Neuronal stem cell (in vitro differentiated cells): ENCODE measurements at places on chromosomes 12 and 14.

DNA sequence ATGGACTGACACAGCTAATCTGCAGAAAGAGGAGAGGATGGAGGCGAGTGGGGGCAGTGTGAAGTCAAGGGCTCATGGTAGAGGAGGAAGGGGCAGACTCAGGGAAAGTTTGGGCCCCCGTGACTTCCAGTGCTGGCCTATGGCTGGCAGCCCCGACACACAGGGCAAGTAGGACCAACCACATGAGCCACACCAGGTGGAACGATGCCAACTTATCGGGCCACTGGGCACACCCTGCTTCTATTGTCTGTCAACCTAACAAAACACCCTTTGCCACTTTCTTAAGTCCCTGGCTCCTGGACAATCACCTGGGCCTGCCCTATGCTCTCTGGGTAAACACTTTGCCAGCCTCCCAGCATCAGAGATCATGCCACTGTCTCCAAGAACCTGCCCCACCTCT lies 65.2 kb upstream of the PSMC1 start:
- no peak overlapping the region for H3K4me3 ChIP-seq
- H3K27ac ChIP-seq: no peak overlapping the region
- DNase-seq: no peak
- H3K27me3 ChIP-seq: peaks cover 2% of the 10 kb centered on the region

GRCh38 chr12:115257791-115258190 lies 573.8 kb upstream of the TBX3 start:
- no peak overlapping the region for H3K27ac ChIP-seq
- H3K27me3 ChIP-seq: no peaks in the 10 kb centered on the region
- no peak for DNase-seq
- no peaks in the 10 kb centered on the region for H3K36me3 ChIP-seq
- H3K4me3 ChIP-seq: no peak overlapping the region

DNA sequence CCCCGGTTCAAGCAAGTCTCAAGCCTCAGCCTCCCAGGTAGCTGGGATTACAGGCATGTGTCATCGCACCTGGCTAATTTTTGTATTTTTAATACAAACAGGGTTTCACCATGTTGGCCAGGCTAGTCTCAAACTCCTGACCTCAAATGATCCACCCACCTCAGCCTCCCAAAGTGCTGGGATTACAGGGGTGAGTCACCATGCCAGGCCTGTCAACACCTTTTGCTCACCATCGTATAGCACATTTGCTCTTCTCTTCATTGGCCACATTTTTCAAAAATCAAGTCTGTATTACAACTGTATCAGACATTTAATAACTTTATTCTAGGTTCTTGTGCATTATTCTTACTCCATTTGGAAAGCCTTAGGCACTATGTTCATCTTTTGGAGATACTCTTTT lies 50.3 kb downstream of the BCAT1 start:
- H3K27ac ChIP-seq: no peak overlapping the region
- peaks cover 4% of the 10 kb centered on the region for H3K36me3 ChIP-seq
- no peaks in the 10 kb centered on the region for H3K27me3 ChIP-seq
- no peak for DNase-seq

- no peak for DNase-seq
- H3K4me1 ChIP-seq: no peaks in the 10 kb centered on the region
- H3K27ac ChIP-seq: no peak overlapping the region
- H3K27me3 ChIP-seq: no peaks in the 10 kb centered on the region
- H3K4me3 ChIP-seq: no peak overlapping the region
- no peaks in the 10 kb centered on the region for H3K36me3 ChIP-seq
Measured at GRCh38 chr14:42299692-42300091, 693.0 kb downstream of the LRFN5 start.

GRCh38 chr12:16530268-16530850 lies 75.6 kb downstream of the LMO3 start:
- H3K27ac ChIP-seq: no peak overlapping the region
- peaks cover 3% of the 10 kb centered on the region for H3K4me1 ChIP-seq
- no peak for DNase-seq

DNA sequence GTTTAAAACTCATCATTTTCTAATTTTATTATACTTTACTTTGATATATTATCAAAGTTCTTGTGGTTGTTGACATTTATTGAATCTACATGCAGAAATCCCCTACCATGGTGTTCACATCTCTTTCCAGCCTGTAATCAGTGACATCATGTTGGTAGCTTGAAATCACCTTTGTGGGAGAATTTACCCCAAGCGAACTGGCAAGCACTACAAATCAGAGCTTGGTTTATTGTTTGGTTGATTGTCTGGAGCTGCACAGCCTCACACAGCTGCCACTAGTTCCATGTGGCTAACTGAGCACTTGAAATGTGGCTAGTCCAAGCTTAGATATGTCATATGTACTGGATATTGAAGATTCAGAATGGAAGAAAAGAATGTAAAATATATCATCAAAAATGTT lies 15.4 kb upstream of the KRT5 start:
- no peak overlapping the region for H3K27ac ChIP-seq
- no peaks in the 10 kb centered on the region for H3K36me3 ChIP-seq
- no peak overlapping the region for H3K4me3 ChIP-seq
- no peaks in the 10 kb centered on the region for H3K27me3 ChIP-seq
- H3K4me1 ChIP-seq: no peaks in the 10 kb centered on the region

GRCh38 chr12:1619587-1619986 lies 9.4 kb upstream of the WNT5B start:
- peaks cover 6% of the 10 kb centered on the region for H3K36me3 ChIP-seq
- H3K4me1 ChIP-seq: peaks cover 5% of the 10 kb centered on the region
- no peaks in the 10 kb centered on the region for H3K27me3 ChIP-seq
- no peak overlapping the region for H3K27ac ChIP-seq

GRCh38 chr14:80364274-80364673 lies 153.0 kb upstream of the DIO2 start:
- no peak overlapping the region for H3K27ac ChIP-seq
- H3K4me3 ChIP-seq: no peak overlapping the region
- H3K27me3 ChIP-seq: no peaks in the 10 kb centered on the region
- H3K4me1 ChIP-seq: no peaks in the 10 kb centered on the region

GRCh38 chr14:32085845-32086383 lies 8.8 kb downstream of the ARHGAP5 start:
- peaks cover 6% of the 10 kb centered on the region for H3K4me1 ChIP-seq
- DNase-seq: no peak
- no peak overlapping the region for H3K4me3 ChIP-seq
- H3K27ac ChIP-seq: peak overlapping the region; percentile 16

DNA sequence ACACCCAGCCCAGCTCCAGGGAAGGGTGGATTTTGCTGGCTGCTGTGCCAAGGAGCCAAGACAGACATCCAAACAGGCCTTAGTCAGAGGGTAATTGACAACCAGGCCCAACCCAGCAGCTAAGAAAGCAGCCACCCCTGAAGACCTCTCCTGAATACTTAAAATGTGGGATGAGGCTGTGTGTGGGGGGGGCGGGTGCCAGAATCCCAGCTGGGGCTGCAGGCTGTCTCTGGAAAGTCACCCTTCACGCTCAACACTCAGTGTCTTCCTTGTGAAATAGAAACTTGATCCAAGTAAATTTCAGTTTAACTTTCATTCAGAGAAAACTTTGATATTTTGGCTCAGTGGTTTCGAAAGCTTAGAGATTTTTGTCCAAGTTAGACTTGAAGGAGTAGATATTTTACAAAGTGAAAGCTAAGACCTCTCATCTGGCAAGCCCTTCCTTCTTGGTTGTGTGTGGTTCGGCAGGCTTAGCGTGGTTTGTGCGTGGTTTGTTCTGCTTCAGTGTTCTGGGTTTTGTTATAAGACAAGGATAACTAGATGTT lies 5.1 kb downstream of the PAPLN start:
- no peak overlapping the region for H3K4me3 ChIP-seq
- H3K4me1 ChIP-seq: peaks cover 10% of the 10 kb centered on the region
- H3K27me3 ChIP-seq: peaks cover 50% of the 10 kb centered on the region
- H3K27ac ChIP-seq: no peak overlapping the region

DNA sequence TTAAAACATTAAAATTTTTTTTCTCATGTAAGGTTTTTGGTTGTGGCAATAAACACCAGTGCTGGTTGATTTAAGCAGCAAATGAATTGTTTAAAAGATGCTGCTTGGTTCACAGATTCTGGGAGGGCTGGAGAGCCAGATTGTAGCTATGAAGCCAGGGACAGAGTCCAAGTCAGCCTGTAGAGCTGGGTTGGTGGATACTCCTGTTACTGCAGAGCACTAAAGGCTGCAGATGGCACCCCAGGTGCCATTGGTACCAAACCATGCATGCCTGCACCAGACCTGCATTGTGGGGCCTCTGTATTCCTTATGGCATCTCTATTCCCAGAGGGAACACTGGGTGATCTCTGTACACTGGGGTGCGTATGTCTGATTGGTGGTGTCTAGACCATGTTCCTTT lies 113.3 kb downstream of the SNAPC1 start:
- H3K4me3 ChIP-seq: no peak overlapping the region
- no peak overlapping the region for H3K27ac ChIP-seq
- H3K36me3 ChIP-seq: no peaks in the 10 kb centered on the region
- no peaks in the 10 kb centered on the region for H3K4me1 ChIP-seq

GRCh38 chr14:42927313-42927712 lies 1320.6 kb downstream of the LRFN5 start:
- DNase-seq: no peak
- H3K4me3 ChIP-seq: no peak overlapping the region
- H3K4me1 ChIP-seq: no peaks in the 10 kb centered on the region
- no peaks in the 10 kb centered on the region for H3K27me3 ChIP-seq
- H3K27ac ChIP-seq: no peak overlapping the region

- no peak overlapping the region for H3K27ac ChIP-seq
- no peak overlapping the region for H3K4me3 ChIP-seq
- peaks cover 1% of the 10 kb centered on the region for H3K27me3 ChIP-seq
- H3K4me1 ChIP-seq: no peaks in the 10 kb centered on the region
- H3K36me3 ChIP-seq: no peaks in the 10 kb centered on the region
- no peak for DNase-seq
Measured at GRCh38 chr12:123442774-123443173, 6.3 kb upstream of the RILPL2 start.

DNA sequence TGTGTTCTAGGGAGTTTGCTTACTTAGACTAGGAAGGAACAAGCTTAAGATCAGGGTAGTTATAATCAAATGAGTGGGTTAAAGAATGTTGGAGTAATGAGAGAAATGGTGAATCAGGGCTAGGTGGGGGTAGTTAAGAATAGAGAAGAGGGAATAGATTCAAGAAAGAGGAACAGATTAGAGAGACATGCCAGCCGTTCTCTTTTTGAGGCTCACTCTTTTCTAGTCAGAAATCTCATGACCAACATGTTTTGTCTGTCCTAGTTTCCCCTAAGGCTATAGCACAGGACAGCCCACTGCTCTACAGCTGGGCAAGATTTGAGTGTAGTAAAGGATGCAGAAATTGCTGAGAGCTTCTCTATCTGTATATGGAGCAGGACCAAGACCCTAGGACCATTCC lies 258.4 kb downstream of the AKAP6 start:
- H3K27ac ChIP-seq: no peak overlapping the region
- no peak overlapping the region for H3K4me3 ChIP-seq
- no peaks in the 10 kb centered on the region for H3K27me3 ChIP-seq

- no peak overlapping the region for H3K27ac ChIP-seq
- H3K36me3 ChIP-seq: no peaks in the 10 kb centered on the region
- H3K4me1 ChIP-seq: peaks cover 10% of the 10 kb centered on the region
- H3K27me3 ChIP-seq: no peaks in the 10 kb centered on the region
- no peak overlapping the region for H3K4me3 ChIP-seq
- peak; percentile 4 for DNase-seq
Measured at GRCh38 chr14:63205044-63205575, 867 bp downstream of the RHOJ start.

- peak overlapping the region; percentile 76 for H3K27ac ChIP-seq
- H3K4me3 ChIP-seq: peak overlapping the region; percentile 92
- H3K36me3 ChIP-seq: no peaks in the 10 kb centered on the region
- peak; percentile 31 for DNase-seq
- H3K27me3 ChIP-seq: peaks cover 35% of the 10 kb centered on the region
Measured at GRCh38 chr12:10722502-10722904, 620 bp downstream of the YBX3 start.

GRCh38 chr12:127411981-127412380 lies 855.0 kb upstream of the TMEM132C start:
- DNase-seq: no peak
- peaks cover 1% of the 10 kb centered on the region for H3K27me3 ChIP-seq
- no peak overlapping the region for H3K27ac ChIP-seq
- no peak overlapping the region for H3K4me3 ChIP-seq
- H3K4me1 ChIP-seq: no peaks in the 10 kb centered on the region
- H3K36me3 ChIP-seq: no peaks in the 10 kb centered on the region

GRCh38 chr12:94225947-94226630 lies 77.7 kb downstream of the PLXNC1 start:
- no peak for DNase-seq
- H3K27ac ChIP-seq: no peak overlapping the region
- H3K4me1 ChIP-seq: peaks cover 2% of the 10 kb centered on the region
- H3K36me3 ChIP-seq: no peaks in the 10 kb centered on the region
- no peak overlapping the region for H3K4me3 ChIP-seq

- H3K27ac ChIP-seq: peak overlapping the region; percentile 11
- peak overlapping the region; percentile 92 for H3K4me3 ChIP-seq
- H3K4me1 ChIP-seq: peaks cover 12% of the 10 kb centered on the region
- H3K27me3 ChIP-seq: no peaks in the 10 kb centered on the region
Measured at GRCh38 chr14:68789821-68790643, 2.8 kb downstream of the ZFP36L1 start.

- H3K4me3 ChIP-seq: no peak overlapping the region
- no peak overlapping the region for H3K27ac ChIP-seq
- H3K36me3 ChIP-seq: no peaks in the 10 kb centered on the region
- no peaks in the 10 kb centered on the region for H3K27me3 ChIP-seq
Measured at GRCh38 chr14:54548491-54548890, 18.4 kb upstream of the SAMD4A start.

DNA sequence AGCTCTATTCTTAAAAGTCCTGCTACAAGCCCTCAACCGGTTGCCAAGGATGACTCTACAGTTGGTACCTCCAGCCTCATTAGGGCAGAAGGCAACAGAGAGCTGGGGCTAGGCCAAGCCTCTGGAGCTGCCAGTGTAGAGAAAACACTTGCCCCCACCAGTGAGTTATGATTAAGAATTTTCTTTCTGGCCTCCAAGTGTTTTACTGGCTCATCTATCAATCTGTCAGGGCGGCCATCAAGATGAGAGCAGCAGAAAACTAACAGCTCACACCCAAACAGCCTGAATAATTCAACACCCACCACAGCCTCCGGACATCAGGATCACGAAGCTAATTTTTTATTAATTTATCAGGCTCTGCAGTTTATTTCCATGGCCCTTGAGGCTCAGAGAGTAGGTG lies 40.7 kb upstream of the CMKLR1 start:
- no peak for DNase-seq
- no peaks in the 10 kb centered on the region for H3K36me3 ChIP-seq
- H3K4me3 ChIP-seq: no peak overlapping the region
- H3K4me1 ChIP-seq: no peaks in the 10 kb centered on the region
- no peak overlapping the region for H3K27ac ChIP-seq

DNA sequence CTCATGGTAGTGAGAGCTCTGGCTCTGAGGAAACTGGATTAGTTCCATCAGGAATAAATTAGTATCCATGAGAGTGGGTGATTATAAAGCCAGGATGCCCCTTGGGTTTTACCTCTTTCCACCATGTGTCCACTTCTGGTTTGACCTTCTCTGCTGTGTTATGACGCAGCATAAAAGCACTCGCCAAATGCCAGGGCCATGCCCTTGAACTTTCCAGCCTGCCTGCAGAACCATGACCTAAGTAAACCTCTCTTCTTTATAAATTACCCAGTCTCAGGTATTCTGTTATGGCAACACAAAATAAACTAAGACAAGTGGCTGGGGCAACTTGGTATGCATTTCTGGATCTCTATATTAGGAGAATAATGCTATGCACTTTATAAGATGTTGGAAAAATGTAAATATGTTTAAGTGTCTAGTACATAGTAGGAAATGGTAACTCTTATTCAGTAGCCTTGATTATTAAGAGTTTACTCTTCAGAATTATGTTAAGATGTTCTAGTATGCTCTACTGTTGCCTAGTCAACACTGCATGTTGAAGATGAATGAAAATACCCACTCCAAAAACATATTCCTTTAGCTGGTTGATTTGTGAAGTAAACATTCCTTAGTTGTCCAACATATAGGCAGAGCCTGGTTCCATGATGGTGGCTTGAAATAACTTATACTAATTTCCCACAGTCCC lies 455.6 kb upstream of the TMPO start:
- H3K27me3 ChIP-seq: no peaks in the 10 kb centered on the region
- no peak overlapping the region for H3K4me3 ChIP-seq
- peaks cover 2% of the 10 kb centered on the region for H3K4me1 ChIP-seq
- H3K36me3 ChIP-seq: no peaks in the 10 kb centered on the region
